ENCODE measurements at places on chromosomes 11 and 22.
A peak's percentile ranks its signal among the peaks of the same experiment; 100 is the strongest.

GRCh38 chr22:16915701-16916100, 90.5 kb upstream of the XKR3 start:
- no peak for DNase-seq

- no peak for DNase-seq
Observed at GRCh38 chr11:83863272-83863671, 577.1 kb upstream of the CCDC90B start.

DNA sequence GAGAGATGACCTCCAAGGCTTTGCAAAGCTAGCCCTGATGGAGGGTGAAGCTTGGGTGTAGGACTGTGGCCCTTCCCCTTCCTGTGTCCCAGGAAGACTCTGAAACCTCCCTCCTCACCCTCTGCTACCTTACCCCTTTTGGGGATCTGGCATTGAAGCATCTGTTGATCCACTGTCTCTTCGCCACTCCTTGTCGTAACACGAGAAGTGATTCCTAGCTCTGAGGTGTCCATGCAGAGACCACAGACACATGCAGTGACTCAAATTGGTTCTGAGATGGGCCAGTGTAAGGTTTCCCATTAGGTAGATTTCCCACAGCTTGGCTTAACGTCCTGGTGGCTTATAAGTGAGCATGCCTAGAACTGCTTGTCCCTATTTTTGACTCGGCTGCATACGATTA, 101.4 kb downstream of the ZBTB16 start:
- DNase-seq, result no peak

GRCh38 chr11:126161023-126161391, 50.4 kb downstream of the RPUSD4 start:
- DNase-seq, result no peak

DNA sequence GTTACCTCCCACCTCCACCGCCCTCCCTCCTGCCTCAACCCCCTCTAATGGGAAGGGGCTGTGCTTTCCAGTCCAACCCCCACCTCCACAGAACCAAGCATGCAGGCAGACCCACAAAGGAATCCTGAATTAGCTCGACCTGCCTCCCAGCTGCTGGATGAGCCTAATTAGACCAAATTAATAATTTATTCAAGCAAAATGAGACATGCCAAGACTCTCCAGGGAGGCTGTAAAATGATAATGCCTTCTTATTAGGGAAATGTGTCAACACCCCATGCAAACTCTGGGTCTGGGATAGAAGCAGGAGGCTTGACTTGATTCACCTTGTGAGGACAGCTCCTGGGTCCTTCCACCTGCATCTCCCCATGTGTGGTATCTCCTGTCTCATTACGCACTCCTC, 59.4 kb upstream of the HMGXB4 start:
- no peak for DNase-seq

DNA sequence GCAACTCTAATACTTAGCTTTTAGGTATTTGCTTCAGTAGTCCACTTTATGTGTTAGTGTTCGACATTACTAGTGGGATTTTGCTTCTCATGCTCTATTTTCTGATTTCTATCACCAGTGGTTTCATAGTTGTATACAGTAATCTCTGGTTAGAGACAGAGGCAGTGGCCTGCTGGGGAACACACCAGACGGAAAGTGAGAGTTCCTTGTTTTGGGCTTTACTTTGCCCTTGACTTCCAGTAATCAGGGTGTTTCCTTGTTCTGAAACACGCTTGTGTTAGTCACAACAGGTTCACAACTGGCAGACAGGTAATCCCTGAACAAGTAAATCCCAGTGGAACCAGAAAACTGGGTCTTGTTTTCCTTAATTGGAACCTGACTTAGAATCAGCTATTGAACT, 56.0 kb downstream of the PACS1 start:
- DNase-seq, result no peak

- peak; percentile 56 for DNase-seq
Observed at GRCh38 chr11:17906436-17906835, 106.4 kb downstream of the SERGEF start.

DNA sequence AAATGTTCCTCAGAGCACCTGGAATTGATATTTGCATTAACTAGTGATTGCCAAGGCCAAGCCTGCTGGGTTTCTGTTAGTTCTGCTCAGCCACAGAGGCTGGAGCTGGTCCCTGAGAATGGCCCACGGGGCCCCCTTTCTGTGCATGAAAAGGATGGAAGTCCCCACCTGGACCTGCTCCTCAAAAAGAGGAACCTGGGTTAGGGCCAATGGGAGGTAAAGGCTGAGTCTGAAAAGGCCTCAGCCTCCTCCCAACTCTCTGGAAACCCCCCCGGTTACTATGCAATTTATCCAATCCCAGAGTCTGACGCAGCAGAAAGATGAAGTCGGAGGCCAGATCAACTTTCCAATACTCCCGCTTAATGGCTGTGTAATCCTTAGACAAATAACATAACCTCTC, 6.8 kb upstream of the CREB3L1 start:
- no peak for DNase-seq

GRCh38 chr11:61869708-61870451, 21.5 kb downstream of the FADS3 start:
- DNase-seq, result peak; percentile 61

- DNase-seq, result no peak
Observed at GRCh38 chr22:19608003-19608690, 83.9 kb upstream of the CLDN5 start.
